ENCODE measurements at places on chromosomes 11 and 22.
A peak's percentile ranks its signal among the peaks of the same experiment; 100 is the strongest.

- no peak for DNase-seq
Observed at GRCh38 chr11:110830344-110830743, 118.1 kb upstream of the ARHGAP20 start.

GRCh38 chr11:36558571-36559413, 9.0 kb upstream of the RAG1 start:
- DNase-seq, result peak; percentile 2

GRCh38 chr11:117670443-117670842, 126.6 kb downstream of the DSCAML1 start:
- DNase-seq, result no peak

- peak; percentile 30 for DNase-seq
Observed at GRCh38 chr22:19438298-19438697, 6.0 kb downstream of the MRPL40 start.

DNA sequence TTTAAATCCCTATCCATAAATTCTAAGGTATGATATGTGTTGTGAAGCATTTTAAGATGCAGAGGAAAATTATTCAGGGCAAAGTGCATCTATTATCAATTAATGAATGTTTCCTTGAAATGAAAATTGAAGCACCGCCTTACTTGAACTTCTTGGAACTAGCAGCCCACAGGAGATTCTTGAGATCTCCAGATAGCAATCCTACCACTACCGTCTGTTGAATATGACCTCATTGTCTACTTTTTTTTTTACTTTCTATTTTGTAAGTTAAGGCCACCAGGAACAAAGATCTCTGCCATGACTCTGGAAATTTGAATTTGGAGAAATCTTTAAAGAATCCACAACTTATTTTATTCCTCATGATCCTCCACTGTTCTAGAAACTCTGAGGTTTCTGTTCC, 808.7 kb downstream of the KCNA4 start:
- DNase-seq, result no peak

DNA sequence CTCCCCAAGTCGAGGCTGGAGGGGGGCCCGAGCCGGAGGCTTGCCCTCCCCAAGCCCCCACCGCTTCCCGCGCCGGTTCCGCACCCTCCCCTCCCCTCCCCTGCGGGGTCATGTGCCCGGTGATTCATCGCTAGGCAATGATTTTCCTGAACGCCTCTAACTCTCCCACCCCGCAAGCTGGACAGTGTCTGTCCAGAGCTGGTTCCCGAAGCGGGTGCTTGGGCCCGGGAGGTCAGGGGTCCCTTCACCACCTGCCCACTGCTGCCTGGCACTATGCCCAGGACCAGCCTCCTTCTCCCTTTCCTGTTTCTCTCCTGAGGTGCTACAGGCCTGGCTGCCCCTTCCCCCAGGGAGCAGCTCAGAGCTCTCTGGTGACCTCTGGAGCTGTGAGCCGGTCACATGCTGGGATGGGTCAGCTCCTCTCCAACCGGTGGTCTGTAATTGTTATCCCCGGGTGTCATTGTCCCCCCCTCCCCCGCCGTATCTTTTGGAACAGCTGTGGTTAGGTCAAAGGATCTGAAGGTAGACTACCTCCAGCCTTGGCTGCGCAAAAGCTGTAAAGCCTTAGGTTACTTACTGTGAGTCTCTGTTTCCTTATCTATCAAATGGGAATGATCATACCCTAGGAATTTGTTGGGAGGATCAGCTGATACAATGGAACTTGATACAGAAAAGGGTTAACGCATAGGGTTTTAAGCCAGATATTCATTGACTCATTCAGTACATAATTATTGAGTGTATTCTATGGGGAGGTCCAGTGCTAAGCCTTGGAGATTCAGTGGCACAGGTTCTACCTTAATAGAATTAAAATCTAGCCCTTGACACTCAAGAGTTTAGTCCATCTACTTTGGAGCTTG, 753 bp downstream of the STX3 start:
- DNase-seq, result peak; percentile 72

- no peak for DNase-seq
Observed at GRCh38 chr11:69797156-69797555, 22.0 kb upstream of the FGF4 start.

DNA sequence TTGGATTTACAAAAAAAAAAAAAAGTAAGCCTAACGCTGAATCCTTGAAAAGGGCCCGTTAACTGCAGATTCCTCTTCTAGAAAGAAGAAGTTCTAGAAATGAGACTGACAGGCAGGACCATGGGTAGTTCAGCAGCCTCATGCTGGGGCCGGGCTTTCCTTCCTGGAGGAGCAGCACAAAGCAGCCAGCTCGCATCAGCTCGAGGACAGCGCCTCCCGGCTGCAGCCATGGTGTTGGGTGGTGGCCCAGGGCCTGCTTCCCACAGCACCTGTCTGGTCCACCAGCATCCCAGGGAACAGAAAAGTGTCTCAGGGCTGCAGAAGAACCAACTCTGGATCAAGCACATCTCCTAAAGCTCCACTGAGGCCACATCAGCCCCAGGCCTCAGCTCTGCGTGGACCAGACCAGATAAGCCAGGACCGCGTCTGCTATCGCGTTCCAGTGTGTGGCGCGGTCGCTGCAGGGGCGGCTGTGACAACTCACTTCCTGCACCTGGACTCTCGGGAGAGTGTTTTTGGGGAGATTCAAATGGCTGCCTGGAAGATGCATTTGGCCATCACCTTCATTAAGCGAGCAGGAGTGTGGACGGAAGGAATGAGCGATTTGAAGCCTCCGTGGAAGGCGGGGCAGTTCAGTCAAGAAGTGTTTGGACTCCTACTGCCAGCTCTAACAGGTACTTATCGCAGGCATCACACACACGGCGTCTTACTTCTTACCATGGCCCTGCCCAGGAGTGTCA, 53.5 kb downstream of the MYH9 start:
- peak; percentile 49 for DNase-seq

- DNase-seq, result no peak
Observed at GRCh38 chr11:85918910-85919794, 64.0 kb downstream of the CCDC83 start.

- no peak for DNase-seq
Observed at GRCh38 chr11:79412761-79413160, 28.1 kb downstream of the TENM4 start.

DNA sequence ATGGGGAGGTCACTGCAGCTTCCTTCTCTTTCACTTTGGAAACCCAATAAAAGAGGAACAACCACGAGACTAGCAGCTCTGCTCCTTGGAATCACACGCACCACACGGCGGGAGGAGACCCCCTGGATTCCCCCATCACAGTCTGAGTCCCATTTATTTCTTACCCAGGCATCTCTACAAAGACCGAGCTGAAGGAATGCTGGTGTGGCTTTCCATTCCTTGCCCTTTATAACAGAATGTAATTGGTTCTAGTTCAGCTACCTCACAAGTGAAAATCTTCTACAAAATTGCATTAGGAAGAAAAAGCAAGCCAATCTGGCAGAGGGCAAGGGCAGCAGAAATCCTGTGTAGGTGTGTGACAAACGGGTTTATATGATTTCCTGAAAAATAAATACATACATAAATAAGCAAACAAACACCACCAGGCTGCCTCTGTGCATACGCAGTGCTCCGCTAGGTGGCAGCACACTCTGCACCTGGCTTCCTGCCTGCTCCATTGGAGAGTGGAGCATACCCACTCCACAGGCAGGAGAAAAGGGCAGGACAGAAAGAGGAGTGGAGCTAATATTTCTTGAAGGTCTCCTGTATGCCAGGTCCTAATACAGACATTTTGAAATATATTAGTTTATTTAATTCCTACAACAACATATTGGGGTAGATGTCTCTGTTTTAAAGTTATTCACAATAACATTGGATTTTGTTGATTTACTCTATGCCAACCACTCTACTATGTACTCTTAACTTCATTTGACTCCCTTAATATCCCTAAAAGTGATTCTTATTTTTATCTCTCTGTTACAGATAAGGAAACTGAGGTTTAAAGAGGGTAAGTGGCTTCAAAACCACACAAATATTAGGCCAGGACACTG, 673.1 kb downstream of the KCNA4 start:
- DNase-seq, result peak; percentile 27

- DNase-seq, result no peak
Observed at GRCh38 chr11:70915158-70915985, 337.0 kb downstream of the SHANK2 start.

GRCh38 chr22:44139773-44140172, 41.0 kb upstream of the PARVG start:
- no peak for DNase-seq

DNA sequence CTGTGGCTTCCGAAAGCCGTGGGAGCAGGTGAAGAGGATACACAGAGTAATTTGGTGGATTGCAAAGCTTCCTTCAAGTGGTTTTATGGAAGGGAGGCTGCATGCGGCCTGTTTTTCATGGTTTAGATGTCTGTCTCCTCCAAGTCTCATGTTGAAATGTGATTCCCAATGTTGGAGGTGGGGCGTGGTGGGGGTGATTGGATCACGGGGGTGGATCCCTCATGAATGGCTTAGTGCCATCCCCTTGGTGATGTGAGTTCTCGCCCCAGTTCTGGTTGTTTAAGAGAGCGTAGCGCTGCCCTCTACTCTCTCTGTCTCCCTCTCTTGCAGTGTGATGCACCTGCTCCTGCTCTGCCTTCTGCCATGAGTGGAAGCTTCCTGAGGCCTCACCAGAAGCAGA, 247.8 kb upstream of the B3GAT1 start:
- no peak for DNase-seq

- DNase-seq, result no peak
Observed at GRCh38 chr22:38881464-38881871, 9.5 kb upstream of the CBX6 start.

DNA sequence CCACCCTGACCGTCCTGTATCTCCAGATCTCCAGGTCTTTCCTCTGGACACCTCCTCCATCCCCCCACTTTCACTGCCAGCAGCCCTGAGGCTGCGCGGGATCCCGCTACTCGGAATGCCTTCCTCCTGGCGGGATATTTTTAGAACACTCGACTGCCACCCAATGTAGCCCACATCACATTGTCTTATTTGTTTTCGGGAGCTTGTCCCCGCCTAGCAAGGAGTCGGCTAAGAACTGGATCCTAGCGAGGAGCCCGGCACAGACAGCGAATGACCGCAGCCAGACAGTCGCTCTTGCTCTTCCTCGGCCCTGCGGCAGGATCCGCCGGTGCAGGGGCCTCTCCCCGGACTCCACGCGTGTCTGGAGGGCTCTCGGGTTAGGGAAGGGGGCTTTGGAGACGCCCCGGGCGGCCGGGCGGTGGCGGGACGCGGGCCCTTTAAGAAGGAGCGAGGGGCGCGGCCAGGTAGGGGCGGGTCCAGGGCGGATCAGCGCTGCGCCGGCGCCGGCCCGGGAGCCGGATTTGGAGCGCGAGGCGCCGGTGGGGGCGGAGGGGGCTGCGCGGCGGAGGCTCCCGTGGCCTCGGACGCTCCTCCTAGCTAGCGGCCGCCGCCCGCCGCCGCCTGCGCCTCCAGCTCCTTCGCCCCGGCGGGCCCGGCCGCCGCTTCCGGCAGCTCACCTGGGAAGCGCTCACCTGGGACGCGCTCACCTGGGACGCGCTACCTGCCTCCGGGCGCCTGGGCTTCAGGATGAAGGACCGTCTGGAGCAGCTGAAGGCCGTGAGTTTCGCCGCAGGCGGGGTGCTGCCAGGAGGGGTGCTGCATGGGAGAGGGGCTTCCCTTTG, at the start of gene STX3:
Gene STX3, plus strand, starts transcription at position 518 of the 842 bp plus-strand sequence. Its CDS starts 230 bp downstream, at position 748.
- peak; percentile 67 for DNase-seq

GRCh38 chr22:19812910-19813309, 41.8 kb downstream of the GNB1L start:
- no peak for DNase-seq

DNA sequence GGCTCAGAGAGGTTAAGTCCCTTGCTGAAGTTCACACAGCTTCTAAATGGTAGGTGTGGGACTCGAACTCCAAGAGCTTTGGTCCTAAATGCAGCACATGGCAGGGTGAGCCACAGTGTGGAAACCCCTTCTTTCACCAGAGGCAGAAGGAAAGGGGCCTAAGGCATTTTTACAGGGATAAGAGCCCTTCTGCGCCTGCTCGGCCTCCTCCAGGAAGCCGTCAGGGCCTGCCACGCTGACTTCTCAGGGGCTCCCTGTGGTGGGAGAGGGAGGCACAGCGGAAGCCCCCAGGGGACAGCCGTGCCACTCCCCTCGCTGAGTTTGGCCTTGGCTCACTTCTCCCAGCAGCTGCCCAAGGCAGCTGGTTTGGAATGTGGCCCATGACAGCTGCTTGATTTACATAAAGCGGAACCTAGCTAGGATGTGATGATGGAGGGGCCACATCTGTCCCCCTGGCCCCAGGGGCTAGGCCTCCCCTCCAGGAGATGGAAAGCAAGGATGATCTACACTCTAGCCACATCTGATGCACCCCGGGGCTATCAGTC, 35.4 kb downstream of the CD82 start:
- peak; percentile 49 for DNase-seq

GRCh38 chr11:56636861-56637260, 5.4 kb downstream of the OR5AP2 start:
- no peak for DNase-seq

GRCh38 chr11:113894421-113894996, 10.1 kb upstream of the HTR3B start:
- peak; percentile 6 for DNase-seq

DNA sequence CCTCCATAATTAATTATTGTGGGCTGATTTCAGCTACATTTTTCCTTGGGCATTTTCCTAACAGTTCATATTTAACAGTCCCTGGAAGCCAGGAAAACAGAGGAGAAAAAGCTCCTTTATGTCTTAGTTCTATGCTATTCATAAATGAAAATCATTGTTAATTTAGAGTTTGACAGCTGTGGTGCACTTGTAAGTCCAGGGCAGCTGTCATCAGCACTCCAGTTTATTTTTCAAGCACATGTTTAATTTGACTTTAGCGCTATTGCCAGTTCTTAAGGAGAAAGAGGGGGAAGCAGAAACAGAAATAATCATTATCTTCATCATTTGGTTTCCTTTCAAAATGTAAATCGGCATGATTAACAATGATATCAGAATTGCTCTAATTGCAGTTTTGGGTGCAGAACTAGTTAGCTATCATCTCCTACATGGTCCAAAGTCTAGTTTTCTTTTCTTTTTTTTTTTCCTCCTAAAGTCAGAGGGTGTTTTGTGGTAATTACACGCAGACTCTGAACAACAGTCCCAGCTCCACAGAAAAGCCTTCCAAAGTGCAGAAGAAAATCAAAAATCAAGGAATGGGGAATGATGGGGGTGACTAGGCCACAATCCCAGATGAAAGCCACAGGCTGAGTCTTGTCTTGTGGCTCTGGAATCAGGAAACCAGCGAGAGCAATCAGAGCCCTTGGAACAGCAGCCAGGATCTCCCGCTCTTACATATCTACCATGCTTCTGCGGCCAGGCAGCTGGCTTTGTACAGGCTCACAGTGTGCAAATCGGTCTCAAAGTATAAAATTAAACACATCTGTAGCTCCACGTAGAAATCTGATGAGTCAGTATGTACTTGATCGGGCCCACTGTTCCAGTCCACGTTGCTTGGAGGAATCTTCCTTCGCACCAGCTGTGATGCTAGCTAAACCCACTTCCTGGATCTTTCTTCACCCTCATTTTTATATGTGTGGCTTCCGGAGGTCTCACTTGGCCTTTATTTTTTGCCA, 91.9 kb downstream of the SPON1 start:
- no peak for DNase-seq

GRCh38 chr11:126112547-126112946, 49.9 kb upstream of the CDON start:
- DNase-seq, result no peak

- no peak for DNase-seq
Observed at GRCh38 chr22:36584666-36585065, 55.7 kb upstream of the EIF3D start.
